Stimulated activated CD4-positive, alpha-beta T cell treated with anti-CD3 and anti-CD28 coated beads, Interleukin-2, amount 100 ng/mL, for 4 hours (primary cell): ENCODE measurements at places on chromosomes 2 and 18.

DNA sequence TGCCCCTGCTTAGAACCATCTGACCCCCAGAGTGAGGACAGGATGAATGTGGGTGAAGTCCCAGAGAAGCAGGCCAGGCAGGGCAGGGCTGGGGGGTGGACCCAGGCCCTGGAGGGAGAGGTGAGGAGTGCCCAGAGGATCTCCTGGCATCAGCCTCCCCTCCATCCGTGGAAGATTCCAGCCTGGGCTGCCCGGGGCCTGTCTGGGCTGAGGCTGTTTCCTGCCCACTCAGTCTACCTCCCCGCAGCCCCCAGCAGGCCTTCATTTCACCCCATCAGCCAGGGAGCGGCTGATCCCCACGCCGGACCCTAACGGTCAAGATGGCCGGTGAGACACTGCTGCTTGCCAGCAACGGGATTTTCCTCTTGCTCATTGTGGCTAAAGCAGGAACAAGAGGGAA is 35.3 kb upstream of the OTOF start:
- DNase-seq: no peak

DNA sequence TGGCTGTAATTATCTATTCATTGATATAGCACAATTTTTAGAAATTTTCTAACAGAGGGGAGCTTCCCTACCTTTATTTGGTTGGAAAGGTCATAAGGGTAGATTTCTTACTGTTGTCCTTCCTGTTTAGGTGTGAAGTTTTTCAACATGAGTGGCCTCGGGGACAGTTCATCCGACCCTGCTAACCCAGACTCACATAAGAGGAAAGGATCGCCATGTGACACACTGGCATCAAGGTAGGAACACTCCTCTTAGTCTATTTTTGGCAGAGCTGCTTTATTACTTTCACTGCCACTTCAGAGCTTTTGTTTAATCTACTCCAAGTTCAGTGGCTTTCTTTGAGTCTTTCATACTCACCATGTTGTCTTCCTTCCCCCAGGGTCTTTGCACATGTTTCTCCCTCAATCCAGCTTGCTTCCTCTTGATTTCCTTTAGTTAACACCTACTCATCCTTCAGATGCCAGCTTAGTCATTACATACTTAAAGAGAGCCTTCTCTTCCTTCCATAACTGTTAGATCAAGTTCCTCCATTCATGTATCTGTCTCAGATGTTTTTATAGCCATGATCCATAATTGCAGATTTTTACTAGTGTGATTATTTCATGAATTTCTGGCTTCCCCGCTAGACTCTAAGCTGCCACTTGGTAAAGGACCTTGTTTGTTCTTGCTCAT is 134.5 kb downstream of the PTRHD1 start:
- DNase-seq: no peak

DNA sequence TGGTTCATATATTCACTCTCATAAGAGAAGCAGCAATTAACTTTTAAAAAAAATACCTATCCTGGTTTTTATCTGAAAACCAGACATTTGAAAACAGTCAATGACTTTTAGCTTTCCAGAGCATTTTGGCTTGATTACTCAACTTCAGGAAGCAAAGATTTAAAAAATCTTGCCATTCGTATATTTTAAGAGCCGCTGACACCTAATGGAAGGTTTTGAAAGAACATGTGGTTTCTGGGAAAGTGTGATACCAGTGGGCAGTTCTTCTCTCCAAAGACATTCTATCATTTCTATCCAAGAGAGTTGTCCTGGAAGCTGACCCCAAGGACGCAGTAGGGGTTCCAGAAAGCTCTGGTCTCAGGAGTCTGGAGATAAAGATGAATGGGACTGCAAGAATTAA is 234.7 kb downstream of the TTC32 start:
- DNase-seq: no peak

- no peak for DNase-seq
These were observed 373.1 kb downstream of the CMPK2 start for GRCh38 chr2:6492573-6492972.

DNA sequence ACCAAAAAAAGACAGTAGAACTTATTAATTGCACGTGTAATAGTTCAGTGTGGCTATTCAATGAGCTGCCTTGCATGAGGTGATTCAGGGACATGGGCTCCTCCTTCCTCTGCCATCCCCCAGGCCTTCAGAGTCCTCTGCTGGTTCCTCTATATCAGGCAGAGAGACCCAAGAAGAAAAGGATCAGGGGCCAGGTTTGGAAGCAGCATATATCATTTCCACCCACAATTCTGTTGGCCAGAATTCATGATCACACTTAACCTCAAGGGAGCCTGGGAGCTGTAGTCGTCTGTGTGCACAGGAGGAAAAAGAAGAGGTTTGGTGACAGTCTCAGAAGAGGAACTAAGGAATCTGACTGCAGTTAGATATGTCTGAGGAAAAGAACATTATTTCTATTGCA is 114.0 kb upstream of the GLS start:
- DNase-seq: no peak

GRCh38 chr2:176173567-176174381 is 14.7 kb upstream of the HOXD1 start:
- no peak for DNase-seq

- no peak for DNase-seq
These were observed 461.6 kb upstream of the CNTNAP5 start for GRCh38 chr2:123563515-123563914.

GRCh38 chr2:72137498-72138010 is 10.1 kb downstream of the CYP26B1 start:
- DNase-seq: peak; percentile 38
